ENCODE measurements at places on chromosomes 6 and 20.

DNA sequence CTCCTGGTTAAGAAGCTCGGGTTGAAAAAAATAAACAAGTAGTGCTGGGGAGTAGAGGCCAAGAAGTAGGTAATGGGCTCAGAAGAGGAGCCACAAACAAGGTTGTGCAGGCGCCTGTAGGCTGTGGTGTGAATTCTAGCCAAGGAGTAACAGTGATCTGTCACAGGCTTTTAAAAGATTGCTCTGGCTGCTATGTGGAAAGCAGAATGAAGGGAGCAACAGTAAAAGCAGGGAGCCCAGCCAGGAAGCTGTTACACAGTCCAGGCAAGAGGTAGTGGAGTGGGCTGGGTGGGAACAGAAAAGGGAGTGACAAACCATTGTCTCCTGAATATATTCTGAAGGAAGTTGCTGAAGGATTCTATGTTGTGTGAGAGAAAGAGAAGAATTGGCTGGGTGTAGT lies 2.0 kb downstream of the HFE start:
- DNase-seq = no peak

- DNase-seq = no peak
These were observed 56.6 kb downstream of the MMUT start for GRCh38 chr6:49406250-49406970.

GRCh38 chr20:45999557-46000261 lies 9.0 kb upstream of the MMP9 start:
- no peak for DNase-seq

- no peak for DNase-seq
These were observed 14.8 kb downstream of the TP53RK start for GRCh38 chr20:46674253-46675083.

DNA sequence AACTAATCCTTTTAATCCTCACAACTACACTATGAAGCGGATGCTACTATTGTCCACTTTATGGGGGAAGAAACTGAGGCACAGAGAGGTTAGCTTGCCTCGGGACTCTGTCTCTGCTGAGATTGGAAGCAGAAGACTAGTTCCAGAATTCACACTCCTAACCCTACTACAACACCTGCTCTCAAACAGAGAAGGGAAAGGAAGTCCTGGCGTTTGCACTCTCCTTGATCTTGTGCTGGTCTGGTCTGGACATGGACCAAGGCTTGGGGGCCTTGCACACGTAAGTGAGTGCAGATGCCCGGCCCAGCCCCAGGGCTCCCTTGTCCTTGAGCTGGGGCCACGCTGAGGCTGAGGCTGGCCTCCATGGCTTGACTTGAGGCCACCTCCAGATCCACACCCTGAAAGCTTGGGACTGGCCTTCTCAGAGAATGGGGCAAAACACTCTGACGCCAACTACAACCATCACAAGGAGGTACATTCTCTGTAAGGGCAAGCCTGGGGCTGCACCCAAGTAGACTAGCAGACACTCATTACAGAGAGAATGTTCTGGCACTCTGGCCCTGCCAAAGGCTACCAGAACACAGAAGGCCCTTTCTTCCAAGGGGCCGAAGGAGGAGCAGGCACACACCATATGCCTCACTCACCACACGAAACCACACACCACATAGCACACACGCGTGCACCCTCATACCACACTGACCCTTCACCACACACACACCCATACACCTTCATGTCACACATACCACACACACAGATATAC lies 33.3 kb upstream of the EZR start:
- DNase-seq = no peak

GRCh38 chr20:33689973-33690372 lies 3.8 kb upstream of the E2F1 start:
- DNase-seq = peak; percentile 18

- DNase-seq = no peak
These were observed 32.5 kb downstream of the ADGRG6 start for GRCh38 chr6:142334294-142334693.

- no peak for DNase-seq
These were observed 203.2 kb downstream of the MOXD1 start for GRCh38 chr6:132198040-132198439.

Measured in activated T-helper 1 cell treated with anti-CD3 and anti-CD28 coated beads, Interleukin-2, amount 50 U/mL, for 16 hours (primary cell).